Mucosa of descending colon (tissue), 3 donors: ENCODE measurements at places on chromosomes 1 and 21. TPM values are rescaled to one million over a fixed set of nuclear protein-coding genes. Genes with fewer than 3 reads are reported as not detected.

AKR7A3 gene
- total RNA-seq, result 97.8 TPM

OR14K1 gene
- total RNA-seq, result not detected

ZYG11A gene
- total RNA-seq, result 0.12 TPM

CYP4A11 gene
- total RNA-seq, result not detected

RHCE gene
- total RNA-seq, result not detected

C1orf232 gene
- not detected for total RNA-seq

PIGR gene
- 12,072 TPM for total RNA-seq

OVAAL gene
- not detected for total RNA-seq

KDF1 gene
- 20.4 TPM for total RNA-seq

XCL1 gene
- 1.1 TPM for total RNA-seq

IGSF9 gene
- 25.9 TPM for total RNA-seq

MAN1C1 gene
- total RNA-seq, result 6.1 TPM
